ENCODE measurements at places on chromosomes 2 and 18.

DNA sequence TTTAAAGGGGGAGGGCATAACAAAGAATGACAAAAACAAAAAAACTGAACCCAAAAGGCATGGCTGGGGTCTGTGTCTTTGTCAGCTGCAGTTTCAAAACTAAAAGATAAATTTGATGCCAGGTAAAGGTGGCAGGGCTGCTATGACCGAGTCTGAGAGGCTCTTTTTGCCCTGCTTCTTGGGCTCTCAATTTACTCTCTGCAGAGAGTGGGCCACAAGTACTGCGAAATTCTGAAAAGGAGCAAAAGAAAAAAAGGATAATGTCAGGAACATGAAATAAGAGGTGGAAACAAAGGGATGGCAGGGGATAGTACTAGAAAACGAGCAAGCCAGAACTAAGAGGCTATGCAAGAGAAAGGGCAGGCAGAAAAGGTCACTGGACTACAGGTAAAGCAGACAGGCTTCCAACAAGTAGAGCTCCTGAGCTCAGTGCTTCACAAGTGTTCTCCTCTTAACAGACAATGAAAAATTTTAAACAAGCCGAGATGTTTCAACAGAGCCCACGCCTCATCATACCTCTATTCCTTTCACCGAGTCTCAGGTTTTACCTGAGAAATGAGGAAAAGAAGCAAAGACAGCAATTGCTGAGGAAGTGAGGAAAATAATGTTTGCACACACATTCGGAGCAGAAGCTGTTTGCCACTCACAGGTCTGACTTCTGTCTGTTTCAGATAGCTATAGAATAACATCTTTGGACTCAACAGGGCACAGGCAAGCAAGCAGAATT lies 7.3 kb downstream of the IRS1 start:
- no peak for DNase-seq

DNA sequence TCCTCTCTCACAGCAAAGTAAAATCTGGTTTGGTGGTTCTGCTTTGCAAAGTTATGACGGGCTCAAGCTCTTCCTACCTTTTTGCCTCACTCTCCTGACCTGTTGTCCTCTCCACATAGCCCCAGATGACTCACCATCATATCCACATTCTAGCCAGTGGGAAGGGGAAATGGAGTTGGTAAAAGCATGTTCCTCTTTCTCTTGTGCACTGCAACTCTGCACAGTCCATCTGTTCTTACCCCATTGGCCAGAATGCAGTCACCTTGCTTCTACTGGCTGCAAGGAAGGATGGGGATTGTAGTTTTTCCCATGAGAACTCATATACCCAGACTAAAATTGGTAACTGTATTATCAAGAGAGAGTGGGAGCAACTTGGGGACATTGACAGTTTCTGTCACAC lies 50.4 kb upstream of the SMIM21 start:
- DNase-seq = no peak

GRCh38 chr2:168210216-168210894 lies 37.0 kb downstream of the STK39 start:
- no peak for DNase-seq

DNA sequence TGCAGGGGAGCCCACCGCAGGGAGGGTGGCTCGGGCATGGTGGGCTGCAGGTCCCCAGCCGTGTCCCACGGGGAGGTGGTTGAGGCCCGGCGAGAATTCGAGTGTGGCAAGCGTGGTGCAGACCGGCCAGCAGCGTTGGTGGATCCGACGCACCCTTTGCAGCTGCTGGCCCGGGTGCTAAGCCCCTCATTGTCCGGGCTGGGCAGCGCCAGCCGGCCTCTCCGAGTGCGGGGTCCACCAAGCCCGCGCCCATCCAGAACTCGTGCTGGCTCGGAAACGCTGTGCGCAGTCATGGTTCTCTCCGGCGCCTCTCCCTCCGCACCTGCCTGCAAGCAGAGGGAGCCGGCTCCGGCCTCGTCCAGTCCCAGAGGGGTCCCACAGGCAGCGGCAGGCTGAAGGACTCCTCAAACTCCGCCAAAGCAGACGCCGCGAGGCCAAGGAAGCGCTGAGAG lies 177.0 kb upstream of the SLC35G4 start:
- no peak for DNase-seq

DNA sequence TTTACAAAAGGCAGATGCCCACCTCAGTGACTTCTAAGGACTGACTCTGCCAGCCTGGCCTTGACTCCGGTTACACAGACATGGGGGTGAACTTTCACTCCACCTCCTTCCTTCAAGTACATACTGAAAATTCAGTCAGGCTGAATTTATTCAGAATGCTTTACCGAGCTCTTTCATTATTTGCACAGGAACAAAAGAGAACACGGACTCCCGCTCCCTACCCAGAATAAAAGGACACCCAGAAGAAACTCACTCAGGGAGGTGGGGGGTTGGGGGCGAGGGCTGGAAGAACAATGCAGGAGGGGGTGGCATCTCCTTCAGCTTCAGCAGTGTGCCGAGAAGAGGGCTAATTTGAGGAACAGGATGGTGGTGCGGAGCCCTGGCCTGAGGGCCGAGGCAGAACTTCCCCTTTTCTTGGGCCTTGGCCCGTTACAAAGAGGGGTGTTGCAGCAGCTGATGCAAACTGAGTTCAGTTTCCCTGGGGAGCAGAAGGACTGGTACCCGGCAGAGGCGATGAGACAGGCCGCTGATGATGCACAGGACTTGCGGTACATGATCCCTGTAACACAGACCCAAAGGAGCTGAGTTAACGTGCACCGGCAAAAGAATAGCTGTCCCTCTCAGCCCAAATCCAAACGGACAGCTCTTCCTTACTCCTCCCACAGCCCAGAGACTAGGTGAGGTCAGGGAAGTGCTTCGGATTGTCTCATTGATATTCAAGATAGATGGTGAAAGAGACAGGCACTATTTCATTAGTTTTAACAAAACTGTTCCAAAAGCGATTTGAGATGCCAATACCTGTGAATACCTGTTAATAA lies 24.1 kb downstream of the LYPD1 start:
- no peak for DNase-seq

DNA sequence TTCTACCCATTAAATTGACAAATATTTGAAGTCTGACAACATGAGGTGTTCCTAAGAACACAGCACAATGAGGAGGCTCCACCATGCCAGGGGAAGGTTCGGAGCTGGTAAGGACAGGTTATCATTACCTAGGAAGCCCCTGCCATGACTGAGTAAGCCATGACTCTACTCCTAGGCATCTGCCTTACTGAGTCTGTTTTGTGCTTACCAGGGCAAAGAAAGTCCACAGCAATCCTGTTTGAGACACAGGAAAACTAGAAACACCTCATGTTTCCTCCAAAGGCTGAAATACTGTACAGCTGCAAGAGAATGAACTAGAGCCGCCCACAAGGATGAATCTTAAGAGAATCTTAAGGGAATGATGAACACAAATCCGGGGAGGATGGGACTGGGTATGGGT lies 11.6 kb downstream of the TGFBRAP1 start:
- no peak for DNase-seq

DNA sequence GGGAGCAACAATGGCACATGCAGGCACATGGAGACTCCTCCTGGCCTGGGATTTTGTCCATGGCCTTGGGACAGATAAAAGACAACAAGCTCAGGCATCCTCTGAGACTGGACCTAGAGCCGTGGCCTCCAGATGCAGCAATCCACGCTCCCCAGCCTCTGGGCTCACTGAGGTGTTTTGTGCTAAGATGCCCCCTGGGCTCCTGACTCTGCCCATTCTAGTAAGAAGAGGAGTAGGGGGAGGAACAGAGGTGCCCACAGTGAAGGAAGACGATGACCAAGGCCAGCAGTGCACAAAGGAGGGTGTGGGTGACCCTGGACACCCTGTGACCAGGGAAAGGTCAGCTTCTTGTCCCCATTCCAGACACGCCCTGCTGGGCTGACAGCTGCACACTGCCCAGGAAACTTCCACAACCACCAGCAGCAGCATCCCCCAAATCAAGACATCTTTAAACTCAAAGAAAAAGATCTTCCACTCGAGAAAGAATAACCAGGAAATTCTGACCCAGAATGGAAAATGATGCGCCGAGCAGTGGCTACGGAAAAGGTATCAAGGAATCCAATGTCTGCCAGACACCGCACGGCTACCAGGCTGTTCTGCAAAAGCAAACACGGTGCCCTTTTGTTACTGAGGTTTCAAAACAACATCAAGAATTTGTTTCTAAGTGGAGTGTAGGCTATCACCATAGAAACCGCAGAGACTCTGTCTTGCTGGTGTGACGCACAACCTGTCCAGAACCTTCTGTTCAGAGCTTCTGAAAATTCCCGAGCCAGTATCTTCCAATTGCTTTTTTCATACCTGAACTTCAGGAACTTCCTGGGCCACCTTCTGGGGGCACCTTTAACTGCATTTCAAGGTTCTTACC lies 65.5 kb downstream of the ZNF516 start:
- DNase-seq = no peak

DNA sequence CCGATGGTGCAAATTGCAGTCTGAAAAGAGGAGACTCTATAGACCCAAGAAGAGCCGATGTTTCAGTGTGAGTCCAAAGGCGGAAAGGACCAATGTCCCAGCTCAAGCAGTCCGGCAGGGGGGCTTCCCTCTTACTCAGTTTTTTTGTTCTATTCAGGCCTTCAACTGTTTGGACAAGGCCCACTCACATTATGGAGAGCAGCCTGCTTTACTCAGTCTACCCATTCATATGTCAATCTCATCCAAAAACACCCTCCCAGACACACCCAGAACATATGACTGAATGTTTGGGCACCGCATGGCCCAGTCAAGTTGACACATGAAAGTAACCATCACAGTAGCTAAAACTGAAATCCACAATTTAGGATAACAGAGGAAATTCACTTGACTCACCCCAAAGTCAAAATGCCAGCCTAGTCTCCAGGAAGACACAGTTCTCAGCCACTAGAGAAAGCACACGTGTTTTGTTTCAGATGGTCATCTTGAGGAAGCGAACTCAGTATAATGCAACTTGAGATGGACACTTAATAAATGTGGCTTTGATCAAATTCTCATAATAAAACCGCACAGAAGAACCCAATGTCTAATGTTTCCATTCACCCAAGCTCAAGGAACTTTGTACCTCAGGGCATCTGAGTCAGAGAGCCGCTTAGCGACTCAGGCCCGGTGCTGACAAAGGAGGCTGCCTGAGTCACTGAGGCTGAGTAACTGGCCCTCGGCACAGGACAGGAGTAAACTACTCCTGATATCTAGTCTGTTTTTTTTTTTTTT lies 2.4 kb downstream of the FHL2 start:
- no peak for DNase-seq

- DNase-seq = no peak
Observed at GRCh38 chr2:147390475-147390874, 454.4 kb upstream of the ACVR2A start.

All from NCI-H2107 (cell line).